ENCODE measurements at places on chromosomes 12 and 14.

DNA sequence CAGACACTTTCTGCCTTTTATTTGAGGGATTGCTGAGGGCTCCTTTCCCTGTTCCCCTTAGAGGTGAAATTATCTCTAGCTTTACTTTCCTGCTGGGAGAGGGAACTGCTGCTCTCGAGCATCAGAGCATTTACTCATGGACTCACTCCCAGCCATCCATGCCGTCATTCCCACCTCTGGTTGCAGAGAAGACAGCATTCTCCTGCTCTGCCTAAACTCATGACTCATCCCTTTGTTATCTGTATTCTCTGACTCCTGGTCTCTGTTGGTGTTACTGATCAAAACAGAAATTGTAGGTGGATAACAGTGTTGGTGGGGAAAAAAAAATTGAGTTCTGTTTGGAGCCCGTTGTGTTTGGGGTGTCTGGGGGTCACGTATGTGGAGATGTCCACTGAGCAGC, 159.3 kb downstream of the TTC8 start:
- DNase-seq, result peak; percentile 57

DNA sequence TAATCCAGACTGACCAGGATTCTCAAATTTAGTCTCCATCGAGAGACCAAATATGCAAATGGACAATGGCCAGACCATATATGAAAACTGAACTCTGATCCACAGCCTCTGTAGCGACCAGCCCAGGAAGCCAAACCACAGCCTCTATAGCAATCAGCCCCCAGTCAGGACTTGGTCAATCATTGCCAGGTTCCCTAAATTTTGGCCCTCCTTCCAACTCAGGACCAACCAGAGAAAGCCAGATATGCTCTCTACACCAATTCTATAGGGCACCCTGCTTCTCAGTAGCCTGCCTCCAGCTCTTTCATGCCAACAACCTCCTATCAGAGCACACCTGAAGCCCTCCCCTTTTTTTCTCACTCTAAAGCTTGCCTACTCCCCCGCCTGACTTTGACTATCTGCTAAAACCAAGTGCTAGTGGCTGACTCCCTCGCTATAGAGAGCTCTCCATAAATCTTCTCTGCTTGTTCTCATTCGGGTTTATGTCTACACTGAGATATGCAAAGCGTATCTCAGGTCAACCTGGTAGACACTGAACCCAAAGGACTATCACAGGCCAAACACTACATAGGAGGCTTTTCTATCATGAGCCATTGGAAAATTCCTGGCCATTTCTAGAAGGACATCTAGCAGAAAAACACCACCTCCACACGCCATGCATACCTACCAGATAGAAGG, 110.5 kb upstream of the FUT8 start:
- no peak for DNase-seq

DNA sequence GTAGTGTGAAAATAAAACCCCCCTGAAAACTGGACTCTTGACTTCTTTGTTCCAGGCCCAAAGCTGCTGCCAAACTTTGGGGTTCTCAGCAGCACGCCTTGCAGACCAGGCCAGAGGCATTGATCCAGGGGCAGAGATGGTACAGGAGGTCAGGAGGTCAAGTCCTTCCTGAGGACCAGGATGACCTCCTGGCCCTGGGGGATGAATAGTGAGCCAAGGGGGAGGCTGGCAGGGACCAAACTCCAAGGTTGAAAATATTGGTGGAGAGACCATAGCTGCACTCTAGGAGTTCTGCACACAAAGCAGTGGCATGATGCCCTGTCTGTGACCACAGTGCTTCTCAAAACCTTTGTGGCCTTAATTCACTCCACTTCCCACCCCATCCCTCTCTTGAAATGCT, 12.1 kb downstream of the SLC10A1 start:
- DNase-seq, result no peak

DNA sequence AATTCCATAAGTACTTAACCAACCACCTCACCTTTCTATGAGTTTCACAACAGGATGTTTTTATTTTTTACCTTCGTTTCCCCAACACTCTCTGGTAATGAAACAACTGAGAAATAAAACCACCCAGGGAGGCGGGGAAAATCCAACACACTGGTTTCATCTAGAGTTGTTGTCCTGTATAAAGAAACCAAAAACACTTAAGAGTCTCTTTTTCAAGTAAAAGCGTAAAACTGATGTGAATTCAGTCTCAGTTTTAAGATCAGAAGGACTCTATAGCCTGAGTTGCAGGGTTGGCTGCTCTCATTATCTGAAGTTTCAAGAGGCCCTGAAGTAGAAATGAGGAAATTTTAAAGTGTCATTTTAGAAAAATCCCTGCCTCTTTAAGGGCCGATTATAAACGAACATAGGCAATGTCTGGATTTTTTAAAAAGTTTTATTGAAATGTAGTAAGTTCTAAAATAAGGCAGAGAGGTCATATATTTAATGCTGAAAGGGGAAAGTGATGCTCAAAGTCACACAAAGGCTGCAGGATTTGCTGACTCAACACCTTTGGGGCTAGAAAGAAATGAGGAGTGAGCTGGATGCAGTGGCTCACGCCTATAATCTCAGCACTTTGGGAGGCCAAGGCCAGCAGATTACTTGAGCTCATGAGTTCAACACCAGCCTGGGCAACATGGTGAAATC, 27.2 kb downstream of the HIGD1C start:
- no peak for DNase-seq

DNA sequence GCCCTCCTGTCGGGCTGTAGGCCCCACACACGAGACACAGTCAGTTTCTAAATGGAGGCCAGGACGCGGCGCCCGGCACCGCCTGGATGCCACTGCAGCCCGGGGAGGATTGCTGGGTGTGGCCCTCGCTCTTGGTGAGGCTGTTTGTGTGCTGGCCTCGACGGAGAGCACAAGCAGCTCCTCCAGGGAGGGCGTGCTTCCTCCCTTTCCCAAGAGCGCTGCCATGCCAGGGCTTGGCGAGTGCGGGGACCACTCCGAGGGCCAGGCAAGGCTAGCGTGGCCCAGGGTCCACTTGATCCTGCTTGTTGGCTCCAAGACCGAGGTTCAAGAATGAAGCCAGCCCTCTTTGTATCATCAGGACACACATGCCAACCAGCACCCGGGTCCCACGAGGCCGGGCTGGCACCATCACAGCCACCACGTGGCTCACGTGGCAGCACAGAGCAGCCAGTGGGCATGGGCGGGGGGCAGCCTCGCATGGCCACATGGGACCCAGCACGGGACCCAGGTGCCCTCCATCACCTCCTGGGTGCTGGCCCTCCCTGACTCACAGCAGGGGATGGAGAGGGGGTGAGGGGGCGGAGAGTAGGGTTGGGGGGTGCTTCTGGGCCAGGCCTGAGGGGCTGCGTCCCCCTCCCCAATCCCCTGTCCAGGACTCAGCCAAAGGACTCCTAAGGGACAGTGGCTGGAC, 71.2 kb downstream of the NOC4L start:
- DNase-seq, result no peak

DNA sequence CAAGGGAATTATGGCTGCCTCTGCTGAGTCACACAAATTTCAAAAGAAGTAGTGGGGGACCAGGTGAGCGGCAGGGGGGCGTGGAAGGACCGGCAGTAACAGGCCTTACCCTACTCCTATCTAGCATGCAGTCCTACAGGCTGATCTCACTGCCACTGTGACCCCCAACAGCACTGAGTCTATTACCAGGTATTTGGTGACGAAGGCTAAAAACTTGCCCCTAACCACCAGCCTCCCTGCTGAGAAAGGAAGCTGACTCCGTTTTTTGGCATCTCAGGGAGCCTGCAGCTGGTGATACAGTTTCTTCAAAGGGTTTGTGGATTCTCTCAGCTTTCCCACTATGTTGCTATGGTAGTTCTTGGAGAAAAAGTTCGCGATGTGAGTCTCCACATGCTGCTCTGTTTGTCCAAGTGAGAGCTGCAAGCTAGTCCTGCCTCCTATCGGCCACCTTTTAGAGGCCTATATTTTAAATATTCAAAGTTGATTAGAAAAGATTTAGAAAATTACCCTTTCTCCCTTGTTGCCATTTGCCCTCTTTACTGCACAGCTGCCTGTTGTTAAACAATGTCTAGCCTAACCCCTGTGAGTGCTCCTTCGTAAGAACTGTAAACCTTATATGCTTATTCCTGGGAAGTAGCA, 57.1 kb upstream of the SLCO1B1 start:
- DNase-seq, result peak; percentile 69

DNA sequence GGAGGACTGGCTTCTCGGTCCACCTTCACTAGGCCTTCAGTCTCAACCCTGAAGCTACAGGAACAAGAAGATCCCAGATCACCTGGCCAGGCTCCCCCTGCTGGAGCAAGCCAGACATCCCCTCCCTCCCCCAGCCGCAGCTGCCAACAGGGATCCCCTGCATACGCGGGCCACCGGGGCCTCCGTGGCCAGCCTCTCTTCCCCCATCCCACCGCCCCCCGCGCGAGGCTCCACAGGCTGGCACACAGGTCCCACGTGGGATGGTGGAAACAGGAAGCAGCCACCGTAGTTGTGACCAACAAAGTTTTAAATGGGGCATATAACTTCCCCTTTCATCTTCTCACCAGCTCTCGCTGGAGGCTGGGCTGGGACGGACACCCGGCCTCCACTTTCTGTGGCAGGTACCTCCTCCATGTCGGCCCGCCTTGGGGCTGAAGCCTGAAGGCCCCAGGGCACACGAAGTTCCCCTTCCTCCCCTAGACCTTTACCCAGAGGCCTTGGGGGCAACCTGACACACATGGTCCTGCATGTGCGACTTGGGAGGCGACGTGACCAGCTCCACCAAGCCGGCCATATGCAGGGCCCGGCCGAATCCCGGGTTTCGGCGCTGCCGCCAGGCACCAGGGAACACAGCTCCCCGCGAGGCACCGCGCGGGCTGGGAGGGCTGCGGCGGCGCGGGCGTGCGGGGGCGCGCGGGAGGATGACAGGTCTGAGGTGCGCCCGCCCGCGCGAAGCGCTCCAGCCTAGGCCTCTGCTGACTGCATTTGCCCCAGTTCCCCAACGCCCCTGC, 44.4 kb upstream of the PNMA1 start:
- peak; percentile 67 for DNase-seq

DNA sequence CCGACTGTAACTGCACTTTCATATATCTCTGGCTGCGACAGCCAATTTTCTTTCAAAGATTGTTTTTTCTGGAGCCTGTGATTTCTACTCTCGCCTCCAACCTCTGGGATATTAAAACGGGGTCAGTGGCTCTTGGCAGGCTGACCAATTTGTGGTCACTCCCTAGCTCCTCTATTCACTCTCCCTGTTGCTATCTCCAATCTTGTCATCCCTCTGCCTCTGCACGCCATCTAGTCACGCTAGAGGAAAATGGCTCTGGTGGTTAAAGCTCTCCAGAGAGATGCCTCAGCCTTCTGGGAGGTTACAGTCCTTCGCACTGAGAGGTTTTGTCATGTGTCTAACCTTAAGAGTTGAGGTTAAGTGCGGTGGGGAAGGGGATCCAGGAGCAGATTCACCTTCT, 59.8 kb upstream of the CISTR start:
- no peak for DNase-seq

DNA sequence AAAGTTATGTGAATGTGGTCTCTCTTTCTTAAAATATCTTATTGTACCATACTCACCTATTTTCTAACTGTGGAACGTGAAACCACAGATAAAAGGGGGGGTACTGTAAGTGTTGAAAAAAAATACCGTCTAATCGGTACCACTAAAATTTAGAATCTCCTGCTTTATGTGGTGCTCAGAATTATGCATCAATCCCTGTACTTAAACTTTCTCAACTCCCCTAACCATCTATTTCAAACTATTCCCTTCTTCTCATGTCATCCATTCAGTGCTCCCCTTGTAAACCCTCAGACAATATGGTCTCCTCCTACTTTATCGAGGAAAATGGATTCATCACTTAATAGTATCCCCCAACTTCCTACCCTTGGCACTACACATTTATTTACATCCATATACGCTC, 23.7 kb downstream of the DEPDC4 start:
- no peak for DNase-seq
